ENCODE measurements at places on chromosomes 2 and 18. TPM values are rescaled to one million over a fixed set of nuclear protein-coding genes. Genes with fewer than 3 reads are reported as not detected.

The ABCG5 gene
- not detected for total RNA-seq

The LIMS3 gene
- 0.32 TPM for total RNA-seq

The SMC6 gene
- total RNA-seq, result 111 TPM

The SERPINB3 gene
- not detected for total RNA-seq

GRCh38 chr18:76967721-76968472 is 145.5 kb downstream of the ZNF236 start:
- H3K36me3 ChIP-seq, result peaks cover 4% of the 10 kb centered on the region
- H3K4me1 ChIP-seq, result peaks cover 57% of the 10 kb centered on the region
- no peak overlapping the region for H3K4me3 ChIP-seq

DNA sequence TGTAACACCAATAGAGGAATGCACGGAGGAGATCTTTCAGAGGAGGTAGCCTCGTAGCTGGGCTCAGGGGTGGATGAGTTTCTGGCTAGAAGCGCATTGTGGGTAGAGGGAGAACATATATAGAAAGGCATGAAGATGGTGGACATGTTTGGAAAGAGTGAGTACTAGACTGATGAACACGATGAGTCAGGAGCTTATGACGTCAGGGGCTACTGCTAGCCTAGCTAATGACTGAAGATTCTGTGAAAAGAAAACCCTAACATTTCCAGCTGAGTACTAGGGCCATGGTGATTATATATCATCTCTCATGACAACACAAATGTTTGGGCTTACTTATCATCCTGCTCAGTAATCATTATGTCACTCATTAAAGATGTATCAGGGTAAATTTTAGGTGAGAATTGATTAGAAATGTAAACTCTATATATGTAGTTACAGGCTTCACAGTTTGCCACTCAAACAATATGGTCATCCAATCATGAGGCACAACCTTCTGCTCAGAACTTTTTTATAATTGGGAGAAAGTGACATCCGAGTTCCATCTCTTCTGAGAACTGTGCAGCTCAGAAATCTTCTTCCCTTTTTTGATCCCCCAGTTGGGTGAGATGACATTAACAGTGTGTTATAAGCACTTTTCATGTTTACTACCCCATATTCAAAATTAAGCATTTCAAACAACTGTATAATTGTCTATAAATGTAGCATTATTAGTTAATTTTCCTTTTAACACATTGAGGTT is 22.2 kb upstream of the IL1RN start:
- H3K36me3 ChIP-seq, result no peaks in the 10 kb centered on the region
- no peaks in the 10 kb centered on the region for H3K4me1 ChIP-seq
- H3K27me3 ChIP-seq, result peaks cover 3% of the 10 kb centered on the region
- H3K4me3 ChIP-seq, result no peak overlapping the region
- no peak overlapping the region for H3K27ac ChIP-seq

DNA sequence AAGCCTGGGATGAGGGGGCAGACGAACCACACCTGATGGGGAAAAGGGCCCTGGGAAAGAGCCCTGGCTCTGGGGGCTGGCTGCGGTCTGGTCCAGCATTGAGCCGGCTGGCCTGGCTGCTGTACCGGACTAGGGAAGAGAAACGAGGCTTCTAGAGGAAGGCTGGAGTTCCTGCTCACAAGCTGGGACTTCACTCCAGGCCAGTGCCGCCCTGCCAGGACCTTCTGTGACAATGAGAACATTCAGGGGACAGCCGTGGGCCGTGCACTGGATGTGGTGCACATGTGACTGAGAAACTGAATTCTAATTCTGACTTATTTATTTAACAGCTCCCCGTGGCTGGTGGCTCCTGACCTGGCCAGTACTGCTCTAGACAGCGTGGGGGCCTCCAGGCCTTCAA is 269.3 kb downstream of the HDAC4 start:
- peaks cover 1% of the 10 kb centered on the region for H3K36me3 ChIP-seq
- H3K27ac ChIP-seq, result no peak overlapping the region
- H3K4me3 ChIP-seq, result no peak overlapping the region
- no peak for DNase-seq

DNA sequence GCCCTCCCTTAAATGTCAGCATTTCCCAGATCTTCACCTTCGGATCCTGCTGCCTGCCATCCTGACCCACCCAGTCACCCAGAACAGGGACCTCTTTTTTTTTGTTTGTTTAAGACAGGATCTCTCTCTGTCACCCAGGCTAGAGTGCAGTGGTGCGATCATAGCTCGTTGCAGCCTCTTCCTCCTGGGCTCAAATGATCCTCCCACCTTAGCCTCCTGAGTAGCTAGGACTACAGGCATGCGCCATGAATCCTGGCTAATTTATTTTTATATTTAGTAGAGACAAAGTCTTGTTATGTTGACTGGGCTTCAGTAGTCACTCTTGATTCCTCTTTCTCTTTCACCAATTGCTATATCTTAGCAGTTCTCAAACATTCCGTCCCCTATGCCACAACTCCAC is 39.0 kb downstream of the INSIG2 start:
- H3K36me3 ChIP-seq, result no peaks in the 10 kb centered on the region
- H3K27me3 ChIP-seq, result peaks cover 6% of the 10 kb centered on the region
- H3K27ac ChIP-seq, result no peak overlapping the region
- peaks cover 6% of the 10 kb centered on the region for H3K4me1 ChIP-seq

DNA sequence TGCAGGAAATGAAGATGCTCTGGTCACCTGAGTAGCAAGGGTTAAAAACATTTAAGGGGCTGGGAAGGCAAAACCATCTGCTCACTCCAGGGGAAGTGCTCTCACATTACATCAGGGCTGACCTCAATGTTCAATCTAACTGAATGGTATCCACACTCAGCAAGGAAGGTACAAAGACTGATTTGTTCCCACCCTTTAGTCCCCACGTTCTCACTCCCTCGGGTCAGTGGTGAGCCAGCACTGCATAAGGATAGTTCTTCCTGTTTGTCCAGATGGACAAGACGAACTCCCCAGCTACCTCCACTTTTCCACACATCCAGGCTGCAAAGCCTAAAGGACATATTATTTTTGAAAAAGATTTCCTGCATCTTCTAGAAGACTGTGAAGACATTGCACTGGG is 126.6 kb upstream of the SLC14A2 start:
- H3K27ac ChIP-seq, result no peak overlapping the region
- H3K27me3 ChIP-seq, result no peaks in the 10 kb centered on the region
- no peak for DNase-seq

DNA sequence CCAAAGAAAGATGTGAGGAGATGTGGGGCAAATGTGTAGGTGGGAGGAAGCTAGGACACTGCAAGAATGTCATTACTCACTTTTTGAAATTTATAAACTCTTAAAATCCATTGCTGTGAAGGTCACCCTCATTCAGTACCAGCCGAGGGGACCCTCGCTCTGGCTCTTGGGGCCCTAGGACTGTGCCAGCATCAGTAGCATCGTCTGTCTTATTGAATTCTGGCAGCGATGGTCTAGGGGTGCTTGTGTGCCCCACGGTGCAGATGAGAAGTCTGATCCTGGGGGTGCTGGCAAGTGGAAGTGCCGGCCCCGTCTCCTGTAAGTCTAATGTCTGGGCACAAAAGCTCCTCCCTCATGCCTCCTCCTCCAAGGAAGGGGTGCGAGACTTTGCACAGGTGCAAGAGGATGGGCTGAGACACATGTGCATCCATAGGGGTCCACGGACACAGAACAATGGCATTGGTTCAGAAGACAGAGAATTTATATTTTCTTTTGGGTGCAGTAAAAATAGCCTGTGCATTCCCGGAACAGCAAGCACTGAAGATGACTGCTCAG is 266.7 kb upstream of the HDAC4 start:
- no peaks in the 10 kb centered on the region for H3K4me1 ChIP-seq
- no peak overlapping the region for H3K4me3 ChIP-seq
- DNase-seq, result no peak
- H3K36me3 ChIP-seq, result no peaks in the 10 kb centered on the region
- H3K27me3 ChIP-seq, result no peaks in the 10 kb centered on the region

DNA sequence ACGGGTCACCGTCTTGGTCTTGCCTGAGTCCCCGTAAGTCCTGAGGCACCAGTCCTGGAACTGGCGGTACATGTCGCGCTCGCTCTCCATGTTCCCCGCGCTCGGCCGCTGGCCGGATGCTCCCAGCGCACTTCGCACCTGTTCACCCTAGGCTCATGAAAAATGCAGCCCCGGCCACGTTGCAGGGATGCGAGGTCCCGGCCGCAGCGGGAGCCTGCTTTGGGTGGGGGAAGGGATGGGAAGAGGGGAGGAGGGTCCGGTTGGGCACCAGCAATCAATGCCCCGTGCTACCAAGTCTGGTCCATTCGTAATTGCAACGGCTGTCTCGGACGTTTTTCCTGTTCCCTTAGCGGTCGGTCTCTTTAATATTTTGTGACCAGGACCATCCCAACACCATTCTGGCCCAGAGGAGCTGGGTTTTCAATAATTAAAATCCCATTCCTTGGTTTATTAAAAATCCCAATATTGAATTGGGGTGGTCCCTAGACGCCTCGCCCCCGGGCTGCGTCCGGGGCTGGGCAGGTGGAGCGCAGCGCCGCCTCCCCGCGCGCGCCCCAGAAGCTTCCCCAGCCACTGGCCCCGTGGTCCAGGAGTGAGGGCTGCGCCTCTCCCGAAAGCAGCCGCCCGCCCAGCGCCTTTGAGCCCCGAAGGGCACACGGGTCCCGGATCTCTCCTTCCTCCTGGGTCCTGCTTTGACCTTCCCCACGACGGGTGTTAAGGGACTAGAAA is 1.4 kb downstream of the NOL4 start:
- H3K4me3 ChIP-seq, result no peak overlapping the region
- peaks cover 14% of the 10 kb centered on the region for H3K27me3 ChIP-seq
- no peak for DNase-seq
- H3K36me3 ChIP-seq, result no peaks in the 10 kb centered on the region

DNA sequence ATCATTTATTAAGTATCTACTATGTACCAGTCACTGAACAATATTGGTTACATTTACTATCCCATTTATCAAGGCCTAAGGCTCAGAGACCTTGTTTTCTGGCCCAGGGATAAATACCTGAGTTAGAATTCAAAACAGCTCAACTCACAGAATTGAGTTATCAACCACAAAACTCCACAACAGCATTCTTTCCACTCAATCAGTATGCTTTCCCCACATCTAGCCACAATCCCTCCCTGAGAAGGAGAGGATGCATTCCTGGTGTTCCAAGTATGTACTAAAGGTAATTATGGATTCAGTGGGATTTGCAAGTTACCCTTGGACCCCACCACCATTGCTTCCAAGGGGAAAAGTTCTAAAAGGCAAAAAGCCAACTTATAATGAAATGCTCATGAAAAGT is 104.2 kb upstream of the PID1 start:
- H3K36me3 ChIP-seq, result no peaks in the 10 kb centered on the region
- H3K4me3 ChIP-seq, result no peak overlapping the region
- no peaks in the 10 kb centered on the region for H3K27me3 ChIP-seq
- H3K4me1 ChIP-seq, result no peaks in the 10 kb centered on the region
- no peak for DNase-seq
- no peak overlapping the region for H3K27ac ChIP-seq

DNA sequence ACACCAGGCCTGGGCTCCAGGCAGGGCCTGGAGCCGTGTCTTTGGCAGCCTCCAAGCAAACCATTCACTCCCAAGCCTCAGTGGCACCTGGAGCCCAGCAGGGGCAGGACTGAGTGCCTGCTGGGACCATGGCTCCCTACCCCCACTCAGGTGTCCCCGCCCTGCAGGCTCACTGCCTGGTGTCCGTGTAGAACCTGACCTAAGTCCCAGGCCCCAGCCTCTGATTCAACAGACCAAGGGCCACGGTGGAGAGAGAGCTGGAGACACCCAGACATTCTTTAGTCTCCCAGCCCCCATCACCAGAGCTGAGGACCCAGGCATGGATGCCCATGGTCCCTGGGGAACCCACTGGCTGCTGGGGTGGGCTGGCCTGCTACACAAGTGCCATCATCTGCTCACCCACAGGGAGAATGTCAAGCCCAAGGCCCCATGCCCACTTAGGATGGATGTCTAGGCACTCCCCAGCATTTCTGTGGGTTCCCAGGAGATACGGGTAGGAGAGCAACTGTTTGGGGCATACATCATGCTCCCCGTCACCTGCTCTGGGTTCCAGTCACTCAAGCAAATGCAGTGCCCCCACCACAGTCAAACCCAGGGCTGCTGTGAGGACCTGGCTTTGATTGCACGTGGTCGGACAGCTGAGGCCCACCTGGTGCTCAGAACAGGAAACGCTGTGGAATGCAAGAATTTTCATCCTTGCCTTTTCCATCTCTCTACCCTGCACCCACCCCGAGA is 42.9 kb upstream of the ATG16L1 start:
- no peak overlapping the region for H3K4me3 ChIP-seq
- no peak for DNase-seq
- H3K4me1 ChIP-seq, result no peaks in the 10 kb centered on the region
- H3K27ac ChIP-seq, result no peak overlapping the region

- H3K27me3 ChIP-seq, result no peaks in the 10 kb centered on the region
- DNase-seq, result no peak
- no peak overlapping the region for H3K4me3 ChIP-seq
- H3K36me3 ChIP-seq, result no peaks in the 10 kb centered on the region
These were observed 178.4 kb upstream of the ALPP start for GRCh38 chr2:232200195-232200594.

GRCh38 chr2:1635823-1636222 is 108.5 kb downstream of the PXDN start:
- no peak for DNase-seq
- H3K4me3 ChIP-seq, result no peak overlapping the region
- H3K27me3 ChIP-seq, result no peaks in the 10 kb centered on the region
- H3K4me1 ChIP-seq, result no peaks in the 10 kb centered on the region
- no peak overlapping the region for H3K27ac ChIP-seq
- no peaks in the 10 kb centered on the region for H3K36me3 ChIP-seq

- H3K4me3 ChIP-seq, result no peak overlapping the region
- no peak for DNase-seq
- no peak overlapping the region for H3K27ac ChIP-seq
These were observed 32.2 kb upstream of the GMCL1 start for GRCh38 chr2:69797235-69797634.

DNA sequence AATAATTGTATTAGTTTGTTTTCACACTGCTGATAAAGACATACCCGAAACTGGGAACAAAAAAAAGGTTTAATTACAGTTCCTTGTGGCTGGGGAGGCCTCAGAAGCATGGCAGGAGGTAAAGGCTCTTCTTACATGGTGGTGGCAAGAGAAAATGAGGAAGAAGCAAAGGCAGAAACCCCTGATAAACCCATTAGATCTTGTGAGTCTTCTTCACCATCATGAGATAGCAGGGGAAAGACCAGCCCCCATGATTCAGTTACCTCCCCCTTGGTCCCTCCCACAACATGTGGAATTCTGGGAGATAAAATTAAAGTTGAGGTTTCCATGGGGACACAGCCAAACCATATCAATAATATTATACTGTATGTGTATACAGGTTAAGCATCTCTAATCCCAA is 73.3 kb upstream of the CABLES1 start:
- H3K4me1 ChIP-seq, result peaks cover 7% of the 10 kb centered on the region
- H3K27ac ChIP-seq, result no peak overlapping the region
- H3K36me3 ChIP-seq, result no peaks in the 10 kb centered on the region
- H3K4me3 ChIP-seq, result no peak overlapping the region
- no peak for DNase-seq

- H3K27ac ChIP-seq, result no peak overlapping the region
- DNase-seq, result no peak
These were observed 393.7 kb upstream of the RAB6C start for GRCh38 chr2:129585760-129586159.
